Anterior cingulate cortex (tissue), 58 donors: ENCODE measurements at places on chromosomes 4 and X.
A peak's percentile ranks its signal among the peaks of the same experiment; 100 is the strongest.

GRCh38 chrX:101080326-101081124 lies 1.8 kb downstream of the TMEM35A start:
- DNase-seq, result no peak

GRCh38 chr4:2798399-2799223 lies 5.7 kb downstream of the SH3BP2 start:
- peak; percentile 42 for DNase-seq

GRCh38 chr4:122150931-122151330 lies 1.2 kb upstream of the BLTP1 start:
- no peak for DNase-seq

- no peak for DNase-seq
These were observed 396.4 kb upstream of the BOD1L1 start for GRCh38 chr4:14023896-14024295.

DNA sequence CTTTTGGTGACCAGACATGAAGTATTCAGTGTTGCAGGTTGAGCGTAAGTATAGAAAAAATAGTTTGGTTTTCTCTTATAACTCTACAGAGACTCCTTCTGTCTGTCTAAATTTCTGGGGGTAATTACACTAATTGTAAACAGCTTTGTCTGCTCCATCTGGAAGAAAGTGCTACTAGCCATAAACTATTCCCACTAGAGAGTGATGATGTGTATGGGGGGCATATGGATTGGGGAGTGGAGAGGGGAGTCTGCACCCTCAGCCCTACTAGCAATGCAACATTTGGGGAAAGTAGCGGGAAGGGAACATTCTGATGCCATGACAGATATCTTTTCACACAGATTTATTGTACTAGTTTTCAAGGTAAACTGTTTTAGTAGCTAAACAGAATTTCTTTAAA lies 549.7 kb downstream of the TRIML1 start:
- no peak for DNase-seq

GRCh38 chrX:47187106-47187677 lies 6.4 kb upstream of the UBA1 start:
- no peak for DNase-seq

GRCh38 chr4:82776925-82777542 lies 21.6 kb downstream of the SCD5 start:
- DNase-seq, result no peak

DNA sequence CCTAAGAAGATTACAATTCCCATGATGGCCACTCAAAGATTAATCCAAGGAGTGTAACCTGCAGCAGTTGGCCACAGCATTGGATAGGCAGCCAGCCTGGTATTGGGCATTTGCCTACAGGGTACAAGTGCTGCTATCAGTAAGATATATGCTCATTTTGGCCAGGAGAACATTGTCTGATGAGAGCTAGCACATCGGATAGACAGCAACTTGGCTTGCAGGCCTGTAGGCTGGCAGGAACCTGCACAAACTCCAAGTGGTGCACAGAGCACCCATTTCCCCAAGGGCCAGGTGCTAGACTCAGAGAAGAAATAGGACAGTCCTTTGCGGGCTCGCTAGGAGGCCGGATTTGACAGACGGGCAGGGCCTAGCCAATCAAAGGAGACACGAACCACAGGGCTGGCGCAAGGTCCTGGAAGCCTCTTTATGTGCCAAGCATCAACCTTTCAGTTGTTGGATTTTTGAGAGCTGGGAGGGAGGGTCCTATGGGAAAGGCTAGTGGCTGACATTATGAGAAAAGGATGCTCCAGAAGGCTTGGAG lies 11.7 kb upstream of the AP1AR start:
- DNase-seq, result no peak

DNA sequence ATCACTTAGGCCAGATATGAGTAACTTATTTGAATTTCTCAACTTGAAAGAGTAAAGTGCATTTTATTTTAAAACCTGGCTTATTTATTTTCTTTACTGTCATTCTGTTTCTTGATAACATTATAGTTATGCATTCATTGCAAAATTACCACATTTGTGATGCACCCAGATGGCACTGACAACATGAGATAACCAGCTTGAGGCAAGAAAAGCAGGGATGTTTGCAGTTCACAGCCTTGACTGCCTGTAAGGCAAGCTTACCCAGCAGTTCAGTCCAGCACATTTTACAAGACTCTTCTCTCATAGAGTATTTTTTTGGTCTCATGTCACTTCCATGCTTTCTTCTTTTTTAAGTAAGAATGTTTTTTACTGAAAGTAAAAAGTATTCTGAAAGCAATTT lies 25.3 kb upstream of the EPGN start:
- DNase-seq, result no peak

- DNase-seq, result no peak
These were observed 446.9 kb downstream of the GRXCR1 start for GRCh38 chr4:43339435-43339834.

DNA sequence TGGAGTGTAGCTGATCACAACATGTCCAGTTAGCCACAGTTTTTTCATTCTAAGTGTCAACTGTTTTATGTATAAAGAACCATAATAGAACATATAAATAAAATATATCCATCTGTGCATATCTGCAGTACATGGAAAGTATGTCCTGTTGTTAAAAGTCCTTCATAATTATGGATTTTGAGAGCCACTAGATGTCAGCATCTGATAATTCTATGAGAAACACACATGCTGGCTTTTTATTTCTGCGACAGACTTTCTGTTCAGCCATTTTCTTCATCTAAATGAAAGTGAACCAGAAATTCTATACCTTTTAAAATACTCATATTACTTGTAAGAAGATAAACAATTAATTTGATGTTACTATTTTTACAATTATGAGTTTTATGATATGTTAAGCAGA lies 251.5 kb downstream of the GPM6A start:
- no peak for DNase-seq

GRCh38 chr4:85939595-85939994 lies 420.3 kb downstream of the MAPK10 start:
- DNase-seq, result no peak

DNA sequence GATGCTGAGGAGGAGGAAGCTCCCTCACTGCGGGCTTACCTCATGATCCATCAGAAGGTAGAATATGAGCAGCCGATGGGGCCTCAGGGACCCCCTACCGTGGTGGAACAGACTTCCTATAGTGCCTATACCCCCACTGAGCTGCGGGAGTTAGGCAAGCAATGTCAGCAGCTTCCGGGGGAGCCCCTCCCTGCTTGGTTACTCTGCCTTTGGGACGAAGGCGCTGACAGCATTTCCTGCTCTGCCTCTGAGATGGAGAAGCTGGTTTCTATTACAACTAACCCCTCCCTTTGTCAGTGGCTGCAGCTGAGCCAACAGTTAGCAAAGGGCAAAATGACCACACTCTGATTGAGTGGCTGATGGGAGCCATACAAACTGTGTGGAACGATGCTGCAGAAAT lies 430.7 kb downstream of the IDS start:
- DNase-seq, result no peak

DNA sequence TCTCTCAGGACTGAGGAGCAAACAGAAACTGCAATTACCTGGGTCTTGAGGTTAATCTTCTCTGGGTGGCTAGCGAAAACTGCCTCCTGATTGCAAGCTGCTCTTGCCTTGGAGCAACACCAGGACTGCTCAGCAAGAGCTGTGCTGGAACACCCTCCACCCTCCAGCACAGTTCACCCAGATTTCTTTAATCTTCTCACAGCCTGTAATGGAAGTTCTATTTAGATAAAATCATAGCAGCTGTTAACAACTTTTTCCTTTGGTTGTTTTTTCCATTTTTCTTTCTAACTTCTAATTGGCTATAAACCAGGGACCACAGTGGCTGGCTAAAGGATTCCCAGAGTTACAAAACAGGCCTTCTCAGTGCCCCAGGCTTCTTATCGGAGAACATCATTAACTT lies 36.3 kb downstream of the OPHN1 start:
- DNase-seq, result no peak

GRCh38 chr4:159171287-159171686 lies 68.4 kb downstream of the RAPGEF2 start:
- DNase-seq, result no peak

GRCh38 chr4:8368998-8369397 lies 71.5 kb downstream of the ACOX3 start:
- no peak for DNase-seq

DNA sequence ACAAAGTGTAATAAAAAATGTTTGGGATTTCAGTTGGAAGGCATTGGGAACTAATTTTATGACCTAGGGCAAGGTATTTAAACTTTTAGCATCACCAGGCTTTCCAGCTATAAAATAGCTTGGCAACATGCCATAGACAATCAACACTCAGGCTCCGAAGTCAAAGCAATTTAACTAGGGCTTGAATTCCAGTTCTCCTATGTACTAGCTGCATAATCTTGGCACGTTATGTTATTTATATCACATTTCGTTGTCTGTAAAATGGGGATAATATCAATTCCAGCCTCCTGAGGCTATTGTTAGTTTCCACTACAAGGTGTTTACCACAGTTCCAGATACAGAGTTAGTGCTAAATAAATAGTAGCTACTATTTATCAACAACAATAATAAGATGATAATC lies 78.8 kb downstream of the DMD start:
- no peak for DNase-seq

- no peak for DNase-seq
These were observed 30.5 kb downstream of the RUFY3 start for GRCh38 chr4:70752236-70752635.

DNA sequence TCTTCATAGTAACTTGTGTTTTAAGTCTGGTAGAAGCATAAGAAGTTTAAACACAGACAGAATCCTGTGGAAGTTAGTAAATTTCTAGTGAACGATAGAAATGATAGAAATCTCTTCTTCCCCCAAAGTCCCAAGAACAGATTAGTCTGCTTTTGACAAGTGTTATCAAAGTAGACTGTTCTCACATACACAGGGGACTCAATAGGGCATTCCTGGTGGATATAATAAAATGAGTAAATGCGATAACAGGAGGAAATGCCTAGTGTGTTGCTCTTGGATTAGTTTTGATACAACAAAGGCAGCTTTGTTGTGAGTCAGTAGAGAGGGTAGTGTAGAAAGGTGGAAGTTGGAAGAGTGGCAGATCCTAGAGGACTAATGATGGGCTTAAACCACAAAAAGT lies 43.5 kb downstream of the CLCN3 start:
- no peak for DNase-seq

DNA sequence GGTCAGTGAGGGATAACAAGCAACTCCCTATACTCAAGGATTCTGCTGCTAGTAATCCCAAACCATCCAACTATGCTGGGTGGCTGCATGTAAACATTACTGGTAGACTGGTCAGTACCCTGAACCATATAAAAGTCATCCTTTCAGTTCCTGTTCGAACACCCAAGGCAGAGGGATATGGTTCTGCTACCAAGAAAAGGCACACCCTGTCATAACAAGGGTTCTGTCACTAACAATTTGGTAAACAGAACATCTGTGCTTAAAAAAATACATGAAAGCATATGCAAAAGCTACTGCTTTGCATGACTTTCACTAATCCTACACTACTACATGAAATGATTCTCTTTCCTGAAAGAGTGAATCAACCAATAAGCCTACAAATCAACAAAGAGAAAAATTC lies 76.8 kb upstream of the MCF2 start:
- DNase-seq, result no peak

GRCh38 chr4:132513491-132513890 lies 635.6 kb upstream of the PCDH10 start:
- DNase-seq, result no peak

- DNase-seq, result no peak
These were observed 54.0 kb upstream of the PLAC1 start for GRCh38 chrX:134712272-134712671.

GRCh38 chr4:17163156-17163771 lies 264.8 kb upstream of the LDB2 start:
- no peak for DNase-seq

GRCh38 chr4:7817877-7818398 lies 121.7 kb downstream of the AFAP1 start:
- DNase-seq, result no peak

- peak; percentile 54 for DNase-seq
These were observed 1.5 kb upstream of the DDX3X start for GRCh38 chrX:41332408-41333002.

GRCh38 chrX:123959281-123960063 lies 2.0 kb upstream of the STAG2 start:
- DNase-seq, result peak; percentile 31

- no peak for DNase-seq
These were observed 136.7 kb upstream of the PCDH18 start for GRCh38 chr4:137668885-137669545.

- DNase-seq, result no peak
These were observed 22.8 kb upstream of the HADH start for GRCh38 chr4:107966903-107967302.

DNA sequence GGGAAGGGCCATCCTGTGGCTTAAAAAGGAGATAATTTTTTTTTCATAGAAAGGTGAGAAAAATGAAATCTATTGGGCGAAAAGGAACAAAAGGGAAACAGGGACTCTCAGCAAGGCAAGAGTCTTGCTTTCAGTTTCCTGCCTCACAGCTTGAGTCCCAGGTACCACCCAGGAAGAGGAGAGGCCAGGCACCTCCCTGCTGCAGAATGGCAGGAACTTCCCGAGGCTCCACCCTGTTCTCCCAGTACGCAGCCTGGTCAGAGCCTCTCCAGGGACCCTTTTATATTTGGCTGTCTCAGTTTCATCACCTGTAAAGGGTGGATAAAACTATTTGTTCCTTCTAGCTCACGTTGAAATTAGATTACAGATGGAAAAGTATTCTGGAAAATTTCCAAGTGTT lies 33.8 kb downstream of the UCHL1 start:
- DNase-seq, result no peak

DNA sequence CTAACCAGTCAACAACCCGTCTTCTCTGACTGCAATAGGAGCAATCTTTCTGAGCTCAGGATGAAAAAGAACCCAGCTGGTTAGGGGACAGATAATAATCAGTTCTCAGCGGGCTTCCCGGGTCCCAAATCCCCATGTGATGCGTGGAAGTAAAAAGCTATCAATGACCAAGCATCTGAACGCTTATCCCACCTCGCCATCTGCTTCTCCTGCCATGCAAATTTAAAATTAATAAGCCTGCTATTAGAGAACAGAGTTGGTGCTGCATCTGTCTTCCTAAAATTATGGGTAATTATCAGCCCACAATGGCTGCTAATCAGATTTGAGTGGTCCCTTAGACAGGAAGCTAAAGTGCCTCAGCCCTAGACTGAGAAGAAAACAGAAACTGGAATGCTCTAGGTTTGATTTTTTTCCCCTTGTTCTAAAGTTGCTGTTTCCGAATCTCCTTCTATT lies 37.5 kb downstream of the AFAP1 start:
- DNase-seq, result no peak

- no peak for DNase-seq
These were observed 4.8 kb upstream of the CXCL13 start for GRCh38 chr4:77600521-77601451.

DNA sequence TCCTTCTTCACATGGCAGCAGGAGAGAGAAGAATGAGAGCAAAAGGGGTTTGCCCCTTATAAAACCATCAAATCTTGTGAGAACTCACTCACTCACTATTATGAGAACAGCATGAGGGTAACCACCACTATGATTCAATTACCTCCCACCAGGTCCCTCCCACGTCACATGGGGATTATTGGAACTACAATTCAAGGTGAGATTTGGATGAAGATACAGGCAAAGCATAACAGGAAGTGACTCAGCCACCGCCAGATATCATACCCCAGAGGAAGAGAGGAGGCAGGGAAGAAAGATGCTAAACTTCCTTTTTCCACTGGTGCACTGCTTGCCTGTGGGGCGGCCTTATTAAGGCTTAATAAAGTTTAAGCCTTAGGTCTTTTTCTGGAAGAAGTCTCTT lies 766.1 kb downstream of the KCTD8 start:
- no peak for DNase-seq
